ENCODE measurements at places on chromosomes 13 and 19.

DNA sequence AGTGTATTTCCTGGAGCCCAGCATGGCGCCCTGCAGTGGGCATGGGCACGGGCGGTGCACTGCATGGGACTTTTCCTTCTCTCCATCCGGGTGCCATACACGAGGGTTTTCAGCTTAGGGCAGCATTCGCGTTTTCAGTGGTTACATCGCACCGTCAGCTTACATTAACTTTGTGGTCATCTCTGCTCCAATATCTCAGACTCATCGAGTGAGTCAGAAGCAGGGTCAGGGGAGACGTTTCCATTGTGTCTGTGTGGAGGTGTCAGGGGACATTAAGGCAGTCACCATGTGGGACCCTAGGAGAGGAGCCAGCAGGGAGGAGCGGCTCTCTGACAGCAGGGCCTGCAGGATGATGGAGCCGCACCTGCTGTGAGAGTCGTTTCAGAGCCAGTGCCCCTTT is 541.0 kb downstream of the FGF9 start:
- DNase-seq = no peak

DNA sequence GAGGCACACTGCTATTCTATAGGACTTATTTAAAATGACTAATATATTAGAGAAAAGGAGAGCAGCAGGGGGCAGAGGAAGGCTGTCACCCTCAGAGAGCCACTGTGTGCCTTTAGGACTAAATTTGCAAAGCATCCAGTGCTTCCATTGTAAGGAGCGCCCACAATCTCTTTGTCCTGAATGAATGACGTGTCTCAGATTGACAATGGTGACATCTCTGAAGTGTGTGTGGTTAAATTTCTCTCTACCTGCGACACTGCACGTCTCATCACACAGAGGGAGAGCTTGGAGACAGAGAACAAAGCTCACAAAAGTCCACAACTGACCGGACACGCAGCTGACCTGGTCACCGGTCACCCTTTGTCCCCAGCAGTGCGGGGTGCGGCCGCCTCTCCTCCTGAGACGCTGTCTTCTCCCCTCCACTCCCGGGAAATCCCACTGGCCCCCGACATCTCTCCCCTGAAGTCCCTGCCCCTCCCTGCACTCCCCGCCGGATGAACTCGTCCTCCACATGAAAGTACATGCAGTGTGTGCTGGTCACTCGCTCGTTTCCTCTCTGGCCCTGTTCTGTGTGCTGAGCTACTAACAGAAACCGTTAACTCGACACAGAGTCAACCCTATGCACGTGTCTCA is 107.2 kb downstream of the RAB20 start:
- no peak for DNase-seq

- peak; percentile 96 for DNase-seq
These were observed 174.5 kb downstream of the KATNAL1 start for GRCh38 chr13:30132623-30133553.

DNA sequence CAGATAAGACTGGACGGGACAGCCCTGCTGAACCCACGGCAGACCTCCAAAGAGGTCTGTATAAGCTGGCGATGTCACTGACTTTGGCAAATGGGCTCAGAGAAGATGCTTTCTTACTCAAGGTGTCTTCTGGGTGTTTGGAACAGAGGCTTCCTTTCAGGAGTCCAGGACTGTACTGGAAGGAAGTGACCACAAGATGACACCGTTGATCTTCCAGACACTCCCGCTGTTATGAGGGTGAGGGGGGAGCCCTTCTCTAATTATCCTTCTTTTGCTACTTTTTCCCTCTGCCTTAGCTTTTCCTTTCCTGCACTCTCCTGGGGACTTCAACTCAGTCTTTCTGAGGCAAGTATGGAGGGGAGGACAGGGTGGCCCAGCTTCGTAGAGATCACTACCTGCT is 65.2 kb upstream of the ZNF599 start:
- no peak for DNase-seq

DNA sequence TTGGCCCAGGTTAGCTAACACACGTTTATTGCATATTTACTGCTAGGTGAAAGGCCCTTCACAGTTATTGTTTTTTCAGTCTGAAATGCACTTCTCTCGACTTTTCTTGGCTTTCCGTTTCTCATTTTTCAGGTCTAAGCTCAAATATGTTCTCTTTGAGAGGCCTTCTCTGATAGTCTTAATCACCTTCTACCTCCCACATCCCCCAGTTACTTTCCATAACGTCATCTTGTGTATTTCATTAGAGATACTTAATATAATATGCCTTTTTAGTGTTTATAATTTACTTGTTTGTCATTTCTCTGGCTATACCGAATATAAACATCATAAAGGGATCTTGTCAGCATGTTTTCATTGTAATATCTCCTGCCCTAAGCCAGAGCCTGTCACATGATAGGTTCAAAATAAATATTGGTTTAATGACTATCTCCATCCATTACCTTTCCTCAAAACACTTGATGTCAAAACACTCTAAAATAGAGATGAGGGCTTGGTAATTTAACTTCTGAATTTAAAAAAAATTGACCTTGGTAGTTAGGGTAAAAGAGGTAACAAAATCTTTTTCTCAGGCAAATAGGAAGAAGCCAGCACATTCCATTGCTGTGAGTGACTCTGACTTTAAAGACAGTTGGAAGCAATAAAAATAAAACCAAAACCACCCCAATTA is 168.6 kb upstream of the RFC3 start:
- no peak for DNase-seq

DNA sequence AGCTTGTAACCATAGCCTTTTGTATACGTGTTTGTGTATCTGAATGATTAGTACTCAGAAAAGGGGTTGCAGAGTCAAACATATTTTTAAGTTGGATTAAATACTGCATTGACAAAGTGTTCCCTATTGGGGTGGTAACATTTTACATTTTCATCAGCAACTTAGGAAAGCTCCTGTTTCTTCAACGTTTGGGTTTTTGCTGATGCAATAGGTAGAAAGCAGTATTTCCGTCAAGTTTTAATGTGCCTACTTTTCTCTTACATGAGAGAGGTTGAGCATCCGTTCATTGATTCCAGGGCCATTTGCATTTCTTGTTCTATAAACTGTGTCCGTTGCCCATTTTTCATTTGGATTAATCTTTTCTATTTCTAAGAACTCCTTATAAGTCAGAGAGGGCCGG is 56.2 kb downstream of the SKA3 start:
- no peak for DNase-seq

- peak; percentile 98 for DNase-seq
These were observed 533 bp upstream of the ATP8B3 start for GRCh38 chr19:1812426-1813191.

- DNase-seq = no peak
These were observed 15.2 kb upstream of the MCF2L start for GRCh38 chr13:112953591-112954487.

DNA sequence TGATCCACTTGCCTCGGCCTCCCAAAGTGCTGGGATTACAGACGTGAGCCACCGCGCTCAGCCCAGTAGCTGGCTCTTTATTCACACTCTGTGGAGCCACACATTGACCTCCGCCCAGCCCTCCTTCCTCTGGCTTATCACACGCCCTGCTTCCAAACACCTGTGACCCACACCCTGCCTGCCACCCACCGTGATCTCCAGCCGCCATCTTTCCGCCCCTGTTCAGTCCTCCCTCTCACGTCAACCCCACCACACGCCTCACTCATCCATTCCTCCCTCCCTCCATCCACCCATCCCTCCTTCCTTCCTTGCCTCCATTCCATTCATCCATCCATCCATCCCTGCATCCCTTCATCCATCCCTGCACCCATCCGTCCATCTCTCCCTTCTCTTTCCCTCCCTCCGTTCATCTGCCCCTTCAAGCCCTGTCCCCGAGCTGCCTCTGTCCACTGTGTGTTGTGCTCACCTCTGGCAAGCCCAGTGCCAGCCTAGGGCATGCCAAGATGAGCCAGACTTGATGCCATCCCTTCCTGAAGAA is 17.6 kb downstream of the ZNF296 start:
- no peak for DNase-seq

DNA sequence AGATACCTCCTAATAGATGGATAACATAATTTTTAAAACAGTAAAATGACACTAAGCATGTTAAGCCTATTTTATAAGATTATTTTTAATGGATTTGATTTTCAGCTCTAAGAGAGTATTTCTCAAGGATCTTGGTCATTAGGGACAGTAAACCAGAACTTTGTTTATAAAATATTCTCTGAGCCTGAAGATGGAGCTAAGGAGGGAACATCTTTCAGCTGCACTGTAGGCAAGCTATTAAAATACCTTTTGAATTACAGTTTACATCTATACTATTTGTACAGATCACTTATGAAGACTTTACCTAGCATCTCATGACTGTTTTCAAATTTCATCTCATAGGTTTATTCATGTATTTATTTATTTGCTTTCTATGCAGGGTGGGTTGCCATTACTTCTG is 345.3 kb downstream of the MYO16 start:
- no peak for DNase-seq

DNA sequence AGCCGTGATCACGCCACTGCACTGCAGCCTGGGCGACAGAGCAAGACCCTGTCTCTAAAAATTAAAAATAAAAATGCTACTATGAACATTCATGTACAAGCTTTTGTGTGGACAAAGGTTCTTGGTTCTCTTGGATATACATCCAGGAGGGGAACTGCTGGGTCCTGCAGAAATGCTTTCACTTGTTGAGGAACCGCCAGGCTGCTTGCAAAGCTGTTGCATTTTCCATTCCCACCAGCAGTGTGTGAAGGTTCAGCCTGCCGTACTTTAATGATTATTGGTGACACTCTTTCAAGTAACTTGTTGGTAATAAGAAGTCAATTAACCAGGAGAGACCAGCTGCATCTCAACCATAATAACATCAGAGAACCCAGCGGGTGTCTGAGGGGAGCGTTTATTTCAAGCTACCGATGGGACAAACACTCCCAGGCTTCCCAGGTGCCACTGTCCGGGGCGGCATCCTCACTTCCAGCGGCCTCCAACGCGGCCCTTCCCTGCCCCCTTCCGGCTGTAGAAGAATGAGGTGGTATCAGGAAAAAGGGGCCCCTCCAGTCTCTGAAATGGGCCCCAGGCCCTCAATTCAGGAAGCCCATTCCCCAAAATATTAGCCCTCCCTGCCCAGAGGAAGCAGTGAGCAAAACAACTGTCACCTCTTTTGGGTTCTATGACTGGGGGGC is 15.2 kb upstream of the PPP1R12C start:
- no peak for DNase-seq

- DNase-seq = peak; percentile 62
These were observed 79.9 kb downstream of the RNASEH2B start for GRCh38 chr13:50989476-50989875.

DNA sequence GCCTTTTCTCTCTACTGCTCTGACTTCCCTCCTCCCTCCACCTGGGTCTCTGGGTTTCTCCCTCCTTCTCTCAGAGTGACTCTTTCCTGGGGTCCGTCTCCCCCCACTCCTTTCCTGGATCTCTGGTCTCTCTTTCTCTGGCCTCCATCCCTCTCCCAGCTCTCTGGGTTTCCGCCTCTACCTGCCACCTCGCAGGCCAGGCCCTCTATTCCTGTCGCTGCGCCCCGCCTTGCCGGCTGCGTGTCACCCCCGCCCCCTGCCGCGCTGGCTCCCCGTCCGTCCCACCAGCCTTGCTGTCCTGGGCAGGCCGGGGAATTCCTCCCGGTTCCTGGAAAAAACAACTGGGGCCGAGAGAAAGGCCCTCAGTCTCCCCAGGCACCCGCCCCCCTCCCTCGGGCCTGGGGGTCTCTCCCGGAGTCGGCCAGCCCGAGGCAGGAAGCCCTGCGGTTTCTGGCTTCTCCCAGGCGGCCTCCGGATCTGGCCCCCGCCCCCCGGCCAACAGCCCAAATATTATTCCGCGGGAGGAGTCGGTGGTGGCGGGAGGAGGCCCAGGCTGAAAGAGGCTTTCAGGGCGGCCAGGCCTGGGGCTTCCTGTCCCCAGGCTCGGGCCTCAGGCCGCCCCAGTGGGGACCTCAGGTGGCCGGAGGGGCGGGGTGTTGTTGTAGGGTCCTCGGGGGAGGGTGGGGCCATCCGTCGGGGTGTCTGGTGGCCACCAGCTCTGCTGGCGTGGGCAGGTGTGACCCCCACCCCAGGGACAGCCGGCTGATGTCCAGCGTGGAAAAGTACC is 9.3 kb downstream of the IRF2BP1 start:
- DNase-seq = no peak

GRCh38 chr13:98792785-98793495 is 40.5 kb upstream of the SLC15A1 start:
- DNase-seq = peak; percentile 64

DNA sequence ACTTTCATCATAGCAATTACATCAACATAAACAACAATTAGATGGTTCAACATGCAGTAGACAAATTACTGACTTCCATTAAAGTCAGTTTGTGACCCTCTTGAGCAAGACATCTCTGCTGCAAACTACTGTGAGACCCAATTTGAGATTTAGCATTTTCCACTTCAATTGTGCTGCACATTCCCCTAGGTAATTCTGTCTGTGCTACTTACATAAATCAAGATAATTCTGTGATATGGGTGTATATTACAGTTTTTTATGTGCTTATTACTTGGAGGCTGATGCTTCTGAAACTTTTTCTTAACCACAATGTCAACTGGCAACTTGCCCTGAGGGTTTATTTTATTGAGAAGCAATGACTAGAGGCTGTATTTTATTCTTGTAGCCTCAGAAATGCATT is 1714.4 kb downstream of the OLFM4 start:
- DNase-seq = no peak

DNA sequence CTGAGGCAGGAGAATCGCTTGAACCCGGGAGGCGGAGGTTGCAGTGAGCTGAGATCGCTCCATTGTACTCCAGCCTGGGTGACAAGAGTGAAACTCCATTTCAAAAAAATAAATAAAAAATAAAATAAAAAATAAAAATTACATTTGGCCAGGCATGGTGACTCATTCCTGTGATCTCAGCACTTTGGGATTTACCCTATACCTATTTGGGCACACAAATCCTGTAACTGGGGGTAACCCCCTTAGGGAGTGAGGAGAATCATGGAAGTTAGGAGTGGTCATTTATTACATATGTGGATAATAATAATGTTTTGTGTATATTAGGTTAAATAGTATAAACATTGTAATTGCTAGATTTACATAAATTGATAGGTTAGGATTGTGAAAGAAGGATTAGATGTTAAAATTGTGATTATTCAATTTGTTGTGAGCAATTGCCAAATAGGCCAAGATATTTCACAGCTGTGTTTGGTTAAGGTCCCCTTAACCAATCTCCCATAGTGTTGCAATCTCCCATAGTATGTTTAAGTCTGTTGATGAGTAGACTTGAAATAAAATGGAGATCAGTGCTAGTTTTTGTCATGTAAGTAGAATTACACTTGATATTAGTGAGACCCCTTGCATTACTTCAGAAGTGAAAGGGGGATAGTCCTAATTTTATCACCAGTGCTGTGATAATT is 30.7 kb downstream of the ZNF844 start:
- no peak for DNase-seq

- no peak for DNase-seq
These were observed 113.3 kb downstream of the LMO7 start for GRCh38 chr13:75749407-75749806.

DNA sequence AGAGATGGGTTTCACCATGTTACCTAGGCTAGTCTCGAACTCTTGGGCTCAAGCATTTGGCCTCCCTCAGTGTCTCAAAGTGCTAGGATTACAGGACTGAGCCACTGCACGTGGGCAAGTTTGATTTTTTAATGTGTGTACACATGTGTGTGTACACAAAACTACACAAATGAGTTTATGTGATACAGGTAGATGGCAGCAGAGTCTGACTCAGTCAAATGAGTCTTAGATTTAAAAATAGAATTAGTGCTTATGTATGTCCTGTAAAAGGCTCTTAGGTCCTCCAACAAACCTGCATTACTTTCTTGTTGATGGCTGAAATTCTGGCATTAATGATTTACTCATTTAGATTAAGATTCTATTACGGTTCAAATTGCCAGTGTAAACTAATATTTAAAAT is 293.7 kb downstream of the PCDH17 start:
- no peak for DNase-seq

Data from suppressor macrophage (primary cell).